ENCODE measurements at places on chromosomes 6 and 20.
A peak's percentile ranks its signal among the peaks of the same experiment; 100 is the strongest.

- peak; percentile 75 for DNase-seq
Observed at GRCh38 chr6:26017632-26017966, 55.0 kb downstream of the TRIM38 start.

- DNase-seq: no peak
Observed at GRCh38 chr6:129871221-129871620, 10.1 kb upstream of the TMEM244 start.

DNA sequence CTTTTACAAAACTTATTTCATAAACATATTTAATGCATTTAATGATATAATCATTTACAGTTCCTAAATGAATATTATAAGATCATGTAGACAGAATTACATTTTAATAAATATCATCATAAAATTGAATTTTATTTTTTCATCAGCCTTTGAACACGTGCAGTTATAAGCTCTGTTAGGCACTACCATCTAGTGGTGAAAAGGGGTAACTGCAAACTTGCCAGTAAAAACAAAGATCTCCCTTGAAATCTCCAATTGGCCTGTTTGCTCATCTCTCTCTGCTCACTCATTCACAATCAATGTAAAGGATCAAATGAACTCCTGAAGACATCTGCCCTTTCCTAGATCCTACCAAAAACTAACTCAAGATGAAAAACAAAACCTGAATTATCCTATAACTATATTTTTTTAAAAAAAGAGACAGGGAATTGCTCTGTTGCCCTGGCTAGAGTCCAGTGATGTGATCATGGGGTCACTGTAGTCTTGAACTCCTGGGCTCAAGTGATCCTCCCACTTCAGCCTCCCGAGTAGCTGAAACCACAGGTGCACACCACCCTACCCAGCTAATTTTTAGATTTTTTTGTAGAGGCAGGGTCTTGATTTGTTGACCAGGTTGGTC, 31.7 kb downstream of the SAMHD1 start:
- DNase-seq: no peak

DNA sequence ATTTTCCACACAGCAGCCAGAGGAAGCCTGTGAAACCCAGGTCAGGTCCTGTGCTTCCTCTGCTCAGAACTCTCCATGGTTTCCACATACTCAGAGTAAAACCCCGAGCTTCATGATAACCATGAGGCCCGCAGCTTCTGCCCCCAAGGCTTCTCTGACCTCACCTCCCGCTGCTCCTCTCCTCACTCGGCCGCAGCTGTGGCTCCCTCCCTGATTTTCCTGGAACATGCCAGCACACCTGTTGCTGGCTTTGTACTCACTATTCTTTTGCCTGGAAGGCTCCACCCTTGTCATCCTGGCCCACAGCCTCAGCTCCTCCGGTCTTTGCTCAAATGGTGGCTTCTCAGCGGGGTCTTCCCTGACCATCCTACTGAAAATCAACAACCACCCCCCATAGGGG, 341.7 kb downstream of the PREX1 start:
- DNase-seq: no peak

DNA sequence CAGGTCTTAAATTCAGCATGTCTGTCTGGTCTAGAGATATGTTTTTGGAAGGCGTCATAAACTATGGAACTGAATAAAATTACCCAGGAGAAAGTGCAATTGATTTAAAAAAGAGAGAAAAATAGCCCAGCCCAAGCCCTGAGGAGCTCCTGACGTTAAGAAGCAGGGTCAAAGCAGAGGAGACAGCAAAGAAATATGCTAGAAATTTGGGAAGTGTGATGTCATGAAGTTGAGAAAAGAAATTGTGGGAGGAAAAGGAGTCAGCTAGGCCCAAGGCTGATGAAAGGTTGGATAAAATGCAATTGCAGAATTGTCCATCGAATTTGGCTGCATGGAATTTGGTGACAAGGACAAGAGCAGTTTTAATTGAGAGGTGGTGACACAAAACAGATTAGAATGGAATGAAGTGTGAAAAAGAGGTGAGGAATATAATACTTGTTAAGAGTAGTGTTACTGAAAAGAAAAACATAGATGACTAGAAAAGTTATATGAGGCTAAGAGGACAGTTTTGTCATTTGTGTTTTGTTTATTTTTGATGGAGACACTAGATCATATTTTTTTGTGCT, 381.6 kb downstream of the LAMA2 start:
- no peak for DNase-seq

DNA sequence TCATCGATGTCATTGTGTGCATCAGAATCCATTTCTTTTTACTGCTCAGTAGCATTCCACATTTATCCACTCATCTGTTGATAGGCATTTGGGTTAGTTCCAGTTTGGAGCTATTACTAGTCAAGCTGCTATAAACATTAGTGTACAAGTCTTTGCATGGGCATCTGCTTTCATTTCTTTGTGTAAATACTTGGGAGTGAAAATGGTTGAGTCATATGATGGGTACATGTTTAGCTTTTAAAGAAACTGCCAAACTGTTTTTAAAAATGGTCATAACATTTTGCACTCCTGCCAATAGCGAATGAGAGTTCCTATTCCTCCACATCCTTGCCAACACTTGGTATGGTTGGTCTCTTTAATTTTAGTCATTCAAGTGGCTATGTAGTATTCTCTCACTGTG, 21.2 kb upstream of the SLC22A2 start:
- no peak for DNase-seq

DNA sequence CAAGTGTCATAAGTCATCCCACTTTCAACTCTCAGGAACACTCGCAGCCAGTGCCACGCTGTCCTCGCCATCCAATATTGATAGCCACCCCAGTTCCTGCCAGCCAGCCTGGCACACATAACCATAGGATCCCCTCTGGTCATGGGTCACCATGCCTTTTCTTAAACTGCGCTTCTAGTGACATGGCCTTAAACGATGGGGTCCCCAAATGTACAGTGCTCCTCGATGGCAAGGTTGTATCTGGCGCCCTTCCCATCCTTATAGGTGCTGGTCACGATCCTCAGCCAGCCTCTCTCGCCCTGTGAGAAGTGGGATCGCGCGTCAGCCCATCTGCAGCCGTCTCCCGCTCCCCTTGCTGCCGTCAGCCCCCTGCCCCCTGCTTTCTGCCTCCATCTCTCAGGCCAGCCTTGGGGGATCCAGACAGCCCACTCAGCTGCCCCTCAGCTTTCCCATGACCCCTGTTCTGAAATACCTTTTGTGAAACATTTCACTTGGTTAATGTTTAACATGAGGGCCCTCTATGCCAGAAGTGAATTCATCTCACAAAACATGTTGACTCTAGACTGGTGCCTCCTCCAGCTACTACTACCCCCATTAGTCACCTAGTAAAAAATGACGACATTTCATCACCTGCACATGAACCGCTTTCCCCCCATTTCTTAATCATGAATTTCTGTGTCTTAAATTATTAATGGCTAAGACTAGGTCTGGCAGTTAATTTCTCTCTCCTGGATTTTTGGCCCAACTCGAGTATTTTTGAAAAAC, 11.4 kb downstream of the CTSZ start:
- DNase-seq: no peak

DNA sequence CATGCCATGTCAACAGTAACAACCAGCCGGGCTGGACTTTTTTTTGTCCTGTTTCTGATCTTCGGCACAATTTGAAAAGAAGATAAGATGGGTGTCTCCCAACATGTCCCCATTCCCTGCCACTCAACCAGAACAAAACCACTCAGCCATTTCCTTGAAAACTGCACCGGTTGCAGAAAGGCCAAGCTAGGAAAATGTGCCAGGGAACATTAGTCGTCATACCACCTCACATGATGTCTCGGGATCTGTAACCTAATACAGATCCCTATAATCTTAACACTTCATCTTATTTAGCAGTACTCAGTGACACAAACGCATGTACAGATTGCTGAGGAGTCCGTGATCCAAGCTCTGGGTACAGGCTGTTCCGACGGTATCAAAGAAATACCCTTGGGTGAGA, 46.5 kb downstream of the ALDH8A1 start:
- no peak for DNase-seq

Measured in CD4-positive, alpha-beta T cell treated with Interleukin-15 for 1 hour (primary cell).